ENCODE measurements at places on chromosomes 6 and 20.

DNA sequence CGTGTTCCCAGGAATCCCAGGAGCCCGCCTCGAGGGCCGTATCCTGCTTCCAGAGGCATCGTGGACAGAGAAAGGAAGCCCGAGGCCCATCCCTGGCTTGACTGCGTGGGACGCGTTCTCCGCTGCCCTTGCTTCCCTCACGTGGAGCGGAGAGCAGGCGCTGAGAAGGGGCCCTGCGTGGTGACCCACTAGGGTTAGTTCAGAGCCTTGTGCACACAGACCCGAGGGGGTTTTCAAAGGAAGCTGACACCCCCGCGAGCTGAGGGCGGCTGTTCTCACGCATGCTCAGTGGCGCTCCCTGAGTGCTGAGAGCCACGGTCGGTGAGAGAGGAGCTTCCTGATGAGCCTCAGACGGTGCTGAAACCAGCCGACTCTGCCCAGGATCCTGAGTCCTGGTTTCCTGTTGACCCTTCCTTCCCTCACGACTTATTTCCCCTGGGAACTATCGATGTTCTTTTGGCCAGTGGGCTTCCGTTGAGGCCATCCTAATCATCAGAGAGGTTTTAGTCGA, 28.9 kb upstream of the CCR6 start:
- DNase-seq, result no peak

DNA sequence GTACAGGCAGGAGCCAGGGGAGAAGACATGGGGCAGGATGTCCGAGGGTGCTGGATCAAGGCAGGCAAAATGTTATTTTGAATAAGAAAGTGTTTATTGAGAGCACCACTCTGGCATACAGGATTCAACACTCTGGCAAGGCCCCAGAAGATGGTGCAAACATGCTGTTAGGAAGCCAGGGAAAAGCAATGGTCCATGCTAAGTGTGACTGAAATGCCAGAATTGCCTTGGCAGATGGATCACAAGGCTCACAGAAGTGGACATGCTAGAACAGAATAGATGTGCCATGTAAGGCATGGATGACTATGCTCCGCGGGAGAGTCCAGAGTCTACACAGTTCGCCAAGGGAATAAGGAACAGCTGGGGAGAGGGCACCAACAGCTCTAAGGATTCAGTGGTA, 54.6 kb downstream of the QRSL1 start:
- DNase-seq, result no peak

DNA sequence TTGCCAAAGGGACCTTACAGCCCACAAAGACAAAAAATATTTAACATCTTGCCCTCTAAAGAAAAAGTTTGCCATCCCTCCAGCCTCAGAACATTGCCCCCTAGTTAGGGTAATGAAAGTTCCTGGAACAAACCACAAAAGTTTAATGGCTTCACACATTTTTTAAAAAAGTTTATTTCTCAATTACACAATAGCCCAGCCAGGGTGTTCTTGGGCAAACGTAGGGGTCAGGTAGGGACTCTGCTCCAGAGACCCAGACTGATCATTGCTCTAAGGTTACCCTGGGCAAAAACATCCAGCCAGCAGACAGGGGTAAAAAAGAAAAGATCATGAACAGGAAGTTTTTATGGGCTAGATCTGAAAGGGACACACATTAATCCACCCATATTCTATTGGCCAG, 4.5 kb upstream of the ISM1 start:
- DNase-seq, result no peak

GRCh38 chr6:55184782-55185530, 10.6 kb downstream of the HCRTR2 start:
- DNase-seq, result no peak

- DNase-seq, result no peak
Measured at GRCh38 chr6:37122861-37123260, 47.1 kb upstream of the PIM1 start.

DNA sequence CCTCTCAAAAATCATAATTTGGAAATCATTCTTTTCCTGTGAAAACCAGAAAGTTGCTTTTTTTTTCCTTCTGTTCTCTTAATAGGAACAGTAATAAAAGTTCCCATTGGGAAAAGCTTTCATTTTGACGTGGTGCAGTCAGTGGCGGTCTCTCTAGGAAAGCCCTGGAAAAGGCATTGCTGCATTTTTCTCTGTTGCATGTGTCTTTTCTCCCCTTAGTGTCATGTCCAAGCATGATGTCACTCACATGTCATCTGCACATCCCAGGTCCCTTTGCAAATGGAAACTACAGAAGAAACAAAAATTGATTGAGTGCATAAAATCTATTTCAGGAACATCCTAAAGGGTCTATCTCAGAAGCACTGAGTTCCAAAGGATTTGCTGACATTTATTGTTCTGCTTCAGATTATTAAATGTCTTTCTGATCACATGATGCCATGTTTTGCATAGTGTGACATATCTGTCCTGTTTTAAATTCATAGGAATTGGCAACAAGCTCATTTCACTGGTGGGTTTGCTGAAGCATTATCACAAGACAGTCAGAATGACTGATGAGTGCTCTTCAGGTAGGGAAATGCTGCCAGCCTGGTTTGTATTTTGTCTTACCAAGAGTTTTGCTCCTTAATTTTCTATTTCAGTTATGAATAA, 208.7 kb downstream of the SOX4 start:
- no peak for DNase-seq

DNA sequence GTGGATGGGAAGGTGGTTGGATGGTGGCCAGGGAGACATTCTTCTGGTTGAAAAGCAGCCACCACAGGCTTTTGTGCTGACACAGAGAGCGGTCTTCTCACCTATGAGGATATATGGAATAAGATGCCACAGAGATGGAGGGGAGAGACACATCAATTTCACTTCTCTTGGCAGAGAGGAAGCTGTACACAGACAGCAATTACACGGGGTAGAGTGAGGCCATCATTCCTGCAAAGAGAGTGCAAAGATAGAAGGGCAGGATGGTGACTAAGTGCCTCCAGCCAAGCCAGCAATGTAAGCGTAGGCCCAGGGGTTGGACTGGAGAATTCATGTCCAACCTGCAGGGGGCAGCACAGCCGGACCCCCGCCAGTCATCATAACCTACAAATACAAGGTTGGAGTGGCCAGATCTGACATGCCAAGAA, 56.4 kb downstream of the NRN1 start:
- DNase-seq, result no peak

- DNase-seq, result no peak
Measured at GRCh38 chr6:134446218-134446848, 128.4 kb upstream of the SGK1 start.

GRCh38 chr6:139872665-139873064, 498.2 kb upstream of the CITED2 start:
- DNase-seq, result no peak

GRCh38 chr6:24668997-24669361, 2.1 kb downstream of the ACOT13 start:
- DNase-seq, result no peak

DNA sequence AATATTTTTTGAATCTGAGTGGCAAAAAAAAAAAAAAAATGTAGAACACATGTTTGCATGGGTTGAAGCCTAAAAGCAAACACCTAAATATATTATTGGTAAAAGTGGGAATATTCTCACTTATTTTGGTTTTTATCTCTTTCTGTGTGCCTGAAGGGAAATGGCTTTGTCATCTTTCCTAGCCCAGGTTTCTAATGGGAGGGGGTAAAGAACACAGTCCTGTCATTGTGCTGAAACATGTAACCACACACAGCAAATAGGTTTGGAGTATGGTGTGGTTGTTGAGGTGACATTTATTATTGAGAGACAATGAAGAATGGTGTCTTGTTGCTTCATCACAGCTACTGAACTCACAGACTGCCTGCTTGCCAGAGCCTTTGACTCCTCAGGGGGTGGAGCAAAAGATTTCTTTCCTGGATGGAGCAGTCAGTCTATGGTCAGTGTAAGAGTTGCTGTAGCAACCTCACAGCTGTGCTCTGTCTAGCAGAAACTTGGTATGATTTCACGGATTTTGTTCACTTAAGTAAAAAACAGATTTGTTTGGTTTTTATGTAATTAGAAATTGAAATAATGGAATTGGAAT, 70.2 kb downstream of the CEP57L1 start:
- no peak for DNase-seq

DNA sequence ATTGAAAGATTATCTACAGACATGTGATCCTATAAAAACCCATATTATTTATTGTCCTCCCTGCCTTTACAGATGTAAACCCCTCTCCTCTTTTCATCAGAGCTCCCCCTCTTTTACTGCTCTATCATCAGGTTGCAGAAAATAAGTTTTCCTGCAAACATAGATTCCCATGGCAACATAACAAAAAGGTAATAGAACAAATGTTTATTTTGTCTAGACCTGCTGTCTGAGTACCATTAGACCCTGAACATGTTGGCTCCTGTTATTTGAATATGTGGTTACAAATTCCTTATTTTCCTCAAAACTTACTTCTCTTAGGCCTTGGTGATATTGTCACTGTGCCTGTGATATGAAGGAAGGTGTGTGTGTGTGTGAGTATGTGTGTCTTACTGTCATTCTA, 11.5 kb downstream of the MAPK14 start:
- DNase-seq, result no peak

DNA sequence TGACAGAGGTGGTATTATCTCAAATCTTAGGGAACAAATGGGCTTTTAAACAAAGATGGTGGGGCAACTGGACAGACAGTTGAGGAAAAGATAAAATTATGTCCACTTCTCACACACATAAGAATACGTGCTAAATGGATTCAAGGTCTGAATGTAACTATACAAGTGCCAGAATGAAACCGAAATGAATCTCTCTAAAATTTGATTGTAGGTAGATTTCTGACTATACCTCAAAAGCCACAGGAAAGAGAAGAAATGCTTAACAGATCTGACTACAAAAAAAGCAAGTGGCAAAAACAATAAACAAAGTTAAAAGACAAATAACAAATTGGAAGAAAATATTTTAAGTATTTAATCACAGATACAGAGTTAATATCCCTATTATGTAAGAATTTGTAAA, 182.7 kb upstream of the OLIG3 start:
- no peak for DNase-seq

DNA sequence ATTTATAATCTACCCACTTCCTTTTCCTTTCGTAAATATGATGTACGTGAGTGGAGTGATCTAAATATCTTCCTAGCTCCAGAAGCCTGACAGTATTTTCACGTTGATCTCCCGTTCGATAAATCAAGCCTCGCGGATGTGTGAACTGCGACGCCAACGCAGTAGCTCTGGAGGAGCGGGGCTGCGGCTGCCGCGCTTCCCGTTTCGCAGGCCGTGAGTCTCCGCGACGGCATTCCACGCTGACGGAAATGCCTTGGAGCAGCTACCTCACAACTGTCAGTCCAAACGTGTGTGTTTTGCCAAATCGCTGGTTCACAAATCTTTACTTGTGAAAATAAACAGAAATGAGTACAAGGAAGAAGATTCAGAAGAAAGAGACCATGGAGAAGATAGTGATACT, 41.2 kb downstream of the BTBD3 start:
- DNase-seq, result no peak

DNA sequence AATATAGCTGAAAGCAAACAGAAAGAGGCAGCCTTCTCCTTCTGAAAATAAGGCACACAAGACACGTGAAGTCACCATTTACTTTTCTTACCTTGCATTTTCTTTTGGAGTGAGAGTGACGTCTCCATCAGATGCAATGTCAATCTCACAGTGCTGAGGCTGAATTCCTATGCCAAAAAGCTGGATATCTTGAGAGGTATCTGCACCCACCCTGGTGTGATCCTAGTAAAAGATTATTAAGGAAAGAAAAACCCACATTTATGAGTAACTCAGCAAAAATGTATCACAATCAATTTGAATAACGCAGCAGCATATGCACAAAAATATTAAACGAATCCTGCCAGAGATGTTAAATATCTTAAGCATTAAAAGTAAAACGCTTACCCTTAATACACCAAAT, 121.4 kb upstream of the NUP153 start:
- no peak for DNase-seq

DNA sequence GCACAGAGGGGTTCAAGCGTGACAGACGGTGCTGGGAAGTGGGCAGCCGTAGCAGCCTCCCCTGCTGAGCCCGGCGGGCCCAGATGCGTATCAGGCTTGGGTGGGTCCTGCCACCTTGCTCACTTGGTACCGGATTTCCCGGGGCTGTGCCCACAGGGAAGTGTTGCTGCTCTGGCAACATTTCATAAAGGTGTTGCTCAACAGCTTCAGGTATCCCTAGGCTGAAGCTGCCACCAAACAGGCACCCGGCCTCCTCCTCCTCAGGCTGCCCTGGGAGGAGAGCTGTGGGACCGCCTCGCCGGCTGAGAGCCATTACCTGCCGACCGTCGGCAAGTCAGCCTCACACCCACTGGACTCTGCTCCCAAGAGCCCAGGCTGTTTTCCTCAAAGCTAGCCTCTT, 11.5 kb downstream of the PSMG4 start:
- no peak for DNase-seq

DNA sequence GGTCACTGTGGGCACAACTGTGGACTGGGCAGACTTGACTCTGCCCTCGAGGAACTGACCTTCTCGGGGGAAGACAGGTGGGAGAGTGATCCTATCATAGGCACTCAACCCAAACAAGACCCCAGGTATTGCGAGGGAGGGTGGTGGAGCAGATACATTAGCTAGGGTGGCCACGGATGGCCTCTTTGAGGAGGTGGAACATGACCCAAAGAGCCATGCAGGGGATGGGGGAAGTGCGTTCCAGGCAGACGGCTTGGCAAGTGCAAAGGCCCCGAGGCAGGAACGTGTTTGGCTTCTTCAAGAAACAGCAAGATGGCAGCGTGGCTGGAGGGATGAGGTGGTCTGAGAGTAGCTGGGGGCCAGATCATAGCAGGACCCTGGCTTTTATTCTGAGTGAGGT, 167.6 kb downstream of the NFATC2 start:
- DNase-seq, result no peak

DNA sequence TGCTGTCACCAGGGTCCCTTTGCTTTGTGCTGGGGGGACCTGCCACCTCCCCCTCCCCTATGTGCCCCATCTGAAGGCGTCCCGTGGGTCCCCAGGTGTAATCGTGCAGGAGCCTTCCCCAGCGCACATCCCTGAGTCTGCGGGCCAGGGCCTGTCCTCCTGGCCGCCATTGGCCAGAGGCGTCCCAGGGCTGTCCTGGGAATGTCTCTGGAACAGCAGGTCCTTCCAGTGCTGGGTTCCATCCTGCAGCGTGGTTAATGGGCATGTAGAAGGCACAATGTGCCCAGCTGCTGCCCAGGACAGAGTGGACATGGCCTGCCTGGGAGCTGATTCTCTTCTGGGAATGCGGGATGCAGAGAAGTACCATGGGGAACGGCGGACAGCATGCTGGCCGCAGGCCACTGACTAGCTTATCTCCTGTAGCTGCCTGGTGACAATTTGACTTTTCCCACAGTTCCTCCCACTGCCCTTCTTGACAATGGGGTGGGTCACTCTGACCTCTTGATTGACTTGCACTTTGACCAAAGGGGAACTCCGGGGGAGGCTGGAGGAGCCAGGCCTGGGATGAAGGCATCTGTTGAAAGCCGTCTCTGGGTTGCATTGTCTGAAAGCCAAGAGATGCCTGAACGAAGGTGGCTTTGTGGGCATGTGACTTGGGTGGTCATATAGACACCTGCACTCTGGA, 64.0 kb downstream of the CTCFL start:
- no peak for DNase-seq
